Nucleus accumbens (tissue), 56 donors: ENCODE measurements at places on chromosomes 12 and 14.
A peak's percentile ranks its signal among the peaks of the same experiment; 100 is the strongest.

GRCh38 chr14:24162093-24162492 lies 1.0 kb downstream of the IRF9 start:
- DNase-seq, result no peak

GRCh38 chr12:25384893-25385248 lies 134.1 kb upstream of the KRAS start:
- DNase-seq, result no peak

GRCh38 chr14:99541677-99542470 lies 60.7 kb downstream of the CCNK start:
- DNase-seq, result no peak

- no peak for DNase-seq
Measured at GRCh38 chr12:46585854-46586621, 213.5 kb upstream of the SLC38A2 start.

- no peak for DNase-seq
Measured at GRCh38 chr14:35766700-35767082, 42.4 kb downstream of the RALGAPA1 start.

GRCh38 chr14:76881348-76881747 lies 55.1 kb downstream of the LRRC74A start:
- DNase-seq, result no peak

DNA sequence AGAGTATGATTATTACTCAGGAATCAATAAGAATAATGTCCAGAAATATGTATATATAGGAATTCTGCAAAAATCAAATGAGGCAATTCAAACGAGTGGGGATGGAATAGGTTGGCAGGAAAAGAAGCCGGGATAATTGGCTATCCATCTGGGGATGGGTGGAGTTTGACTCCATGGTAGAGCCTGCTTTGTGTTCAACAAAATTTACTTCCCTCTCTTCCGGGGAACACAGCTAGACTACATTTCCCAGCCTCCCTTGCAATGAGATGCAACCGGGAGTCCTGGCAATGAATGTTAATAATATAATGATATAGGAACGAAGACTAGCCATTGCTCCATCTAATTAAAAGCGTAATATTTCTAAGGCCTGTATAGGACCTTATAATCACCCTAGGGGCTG lies 146.6 kb downstream of the EFCAB11 start:
- DNase-seq, result no peak

GRCh38 chr12:31479516-31480210 lies 111.3 kb downstream of the DENND5B start:
- no peak for DNase-seq

GRCh38 chr14:23358042-23358441 lies 5.4 kb upstream of the SLC22A17 start:
- DNase-seq, result no peak

- no peak for DNase-seq
Measured at GRCh38 chr14:89792489-89793366, 161.8 kb downstream of the EFCAB11 start.

- no peak for DNase-seq
Measured at GRCh38 chr12:30885321-30885720, 41.2 kb upstream of the TSPAN11 start.

GRCh38 chr14:54784657-54785056 lies 118.0 kb downstream of the GCH1 start:
- peak; percentile 7 for DNase-seq

DNA sequence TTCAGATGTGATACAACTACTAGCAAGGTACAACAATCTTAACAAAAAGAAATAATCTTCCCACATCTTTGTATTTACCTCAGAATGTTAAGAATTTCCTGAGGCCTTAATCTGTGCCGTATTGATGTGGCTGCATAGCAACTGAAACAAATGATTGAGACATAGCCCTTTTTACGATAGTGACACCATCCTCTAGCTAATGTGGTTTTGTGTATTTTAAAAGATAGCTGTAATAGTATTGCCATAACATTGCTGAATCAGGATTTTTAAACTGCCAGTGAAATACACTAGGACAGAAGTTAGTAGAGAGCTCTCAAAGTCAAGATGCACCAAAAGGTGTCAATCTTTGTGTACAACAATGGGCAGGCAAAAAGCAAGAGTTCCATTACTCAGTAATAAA lies 11.9 kb downstream of the NPAS3 start:
- no peak for DNase-seq

DNA sequence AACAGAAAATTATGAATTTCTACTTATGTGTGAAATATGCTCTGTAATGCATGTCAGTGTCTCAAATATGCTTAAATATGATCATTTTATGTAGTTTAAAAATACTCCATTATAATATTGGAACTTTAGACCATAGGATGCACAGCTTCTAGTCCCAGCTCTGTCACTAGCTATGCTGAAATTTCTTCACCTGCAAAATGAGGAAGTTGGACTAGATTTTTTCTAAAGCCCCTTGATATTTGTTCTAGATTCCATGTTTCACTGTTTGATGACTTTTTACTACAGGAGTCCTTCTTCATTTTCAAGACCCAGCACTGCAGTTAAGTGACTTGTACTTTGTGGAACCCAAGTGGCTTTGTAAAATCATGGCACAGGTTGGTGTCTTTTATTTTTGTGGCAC lies 90.1 kb downstream of the LRRK2 start:
- DNase-seq, result no peak

- no peak for DNase-seq
Measured at GRCh38 chr12:73225371-73225937, 953.3 kb downstream of the TRHDE start.

GRCh38 chr12:6315184-6315583 lies 4.7 kb downstream of the PLEKHG6 start:
- no peak for DNase-seq

- no peak for DNase-seq
Measured at GRCh38 chr14:71932229-71932981, at the start of gene RGS6. TSS of gene RGS6 (plus strand) at chr14:71932429.

DNA sequence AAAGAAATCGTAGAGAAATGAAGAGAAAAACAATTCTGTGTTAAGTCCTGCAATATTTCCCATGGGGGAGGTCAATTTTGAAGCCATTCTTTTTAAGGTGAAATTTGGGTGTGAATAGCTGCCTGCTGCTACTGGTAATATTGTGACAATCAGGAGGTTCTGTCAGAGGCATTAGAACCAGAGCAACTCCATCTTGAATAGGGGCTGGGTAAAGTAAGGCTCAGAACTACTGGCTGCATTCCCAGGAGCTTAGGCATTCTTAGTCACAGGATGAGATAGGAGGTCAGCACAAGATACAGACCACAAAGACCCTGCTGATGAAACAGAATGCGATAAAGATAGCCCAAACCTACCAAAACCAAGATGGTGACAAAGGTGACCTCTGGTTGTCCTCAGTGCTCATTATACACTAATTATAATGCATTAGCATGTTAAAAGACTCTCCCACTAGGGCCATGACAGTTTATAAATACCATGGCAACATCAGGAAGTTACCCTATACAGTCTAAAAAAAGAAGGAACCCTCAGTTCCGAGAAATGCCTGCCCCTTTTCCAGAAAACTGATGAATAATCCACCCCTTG lies 24.8 kb upstream of the MTHFD1 start:
- DNase-seq, result no peak

DNA sequence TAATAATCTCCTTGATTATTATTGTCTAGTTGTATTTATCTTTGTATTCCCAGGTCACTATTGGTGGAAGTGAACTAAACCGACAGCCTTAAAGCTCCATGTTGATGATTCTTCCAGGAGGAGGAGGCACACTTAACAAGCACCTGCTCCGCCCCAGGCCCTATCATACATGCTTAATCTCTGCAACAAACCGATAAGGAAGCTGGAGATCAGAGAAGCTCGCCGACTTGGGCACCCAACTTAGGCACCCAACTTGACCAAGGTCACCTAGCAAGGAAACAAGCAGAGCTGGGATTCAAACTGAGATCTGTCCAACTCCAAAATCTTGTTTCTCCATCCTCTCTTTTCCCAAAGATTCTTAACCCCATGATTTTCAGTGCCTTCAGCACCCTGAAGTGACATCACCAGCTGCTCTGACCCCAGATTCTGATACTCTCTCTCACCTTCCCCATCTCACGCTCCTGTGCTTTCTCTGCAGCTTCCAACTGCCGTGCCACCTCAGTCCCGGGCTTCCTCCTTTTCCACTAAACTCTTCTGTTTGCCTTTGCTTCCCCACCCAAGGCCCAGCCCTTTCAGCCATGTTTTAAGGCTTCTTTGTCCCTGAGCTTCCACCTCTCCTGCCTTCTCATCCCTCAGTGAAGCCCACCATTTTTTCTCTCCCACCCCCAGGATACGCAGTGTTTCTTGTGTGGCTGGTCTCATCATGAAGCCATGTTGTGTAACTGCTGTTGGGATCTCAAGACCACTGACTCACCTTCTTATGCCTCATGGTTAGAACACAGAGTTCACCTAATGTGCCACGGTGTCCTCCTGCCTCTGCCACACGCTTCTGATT lies 6.6 kb upstream of the KRT18 start:
- no peak for DNase-seq

- DNase-seq, result no peak
Measured at GRCh38 chr14:61659582-61659981, 35.7 kb upstream of the HIF1A start.

- DNase-seq, result no peak
Measured at GRCh38 chr14:34680806-34681479, 33.5 kb downstream of the CFL2 start.

DNA sequence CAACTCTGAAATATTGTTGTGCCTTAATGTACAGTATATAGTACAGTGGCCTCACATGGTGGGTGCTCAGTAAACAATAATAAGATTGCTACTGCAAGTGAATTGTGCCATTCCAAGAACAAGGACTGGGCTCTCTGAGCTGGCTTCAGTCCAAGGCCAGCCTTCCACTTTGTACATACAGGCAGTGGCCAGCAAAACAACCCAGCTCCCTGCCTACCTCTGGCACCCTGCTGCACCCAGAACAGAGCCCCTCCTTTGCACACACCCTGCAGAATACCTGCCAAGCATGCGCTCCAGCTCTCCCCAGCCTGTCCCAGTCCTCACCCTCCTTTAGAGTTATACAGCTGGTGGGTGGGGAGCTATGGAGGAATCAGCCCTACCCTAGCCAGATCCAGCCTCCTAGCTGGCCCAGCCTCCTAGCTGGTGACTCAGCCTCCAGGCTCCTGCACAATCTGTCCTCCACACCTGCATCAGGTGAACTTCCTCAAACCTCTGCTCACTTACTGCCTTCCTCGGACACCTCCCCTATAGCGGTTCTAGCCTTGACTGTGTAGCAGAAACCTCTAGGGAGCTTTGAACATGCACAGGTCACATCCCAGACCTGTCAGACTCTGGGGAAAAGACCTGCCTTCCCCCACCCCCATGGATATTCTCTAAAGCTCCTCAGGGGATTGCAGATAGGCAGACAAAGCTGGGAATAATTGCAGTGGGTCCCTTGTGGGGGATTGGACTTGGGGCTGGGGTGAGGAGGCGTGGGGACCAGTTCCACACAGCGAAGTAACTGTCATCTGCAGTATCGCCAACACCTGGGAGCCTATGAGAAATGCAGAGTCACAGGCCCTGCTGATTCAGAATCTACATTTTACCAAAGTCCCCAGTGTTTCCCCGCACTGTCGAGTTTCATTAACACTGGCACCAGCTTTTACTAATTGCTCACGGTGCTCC lies 17.9 kb downstream of the ZDHHC22 start:
- peak; percentile 80 for DNase-seq

DNA sequence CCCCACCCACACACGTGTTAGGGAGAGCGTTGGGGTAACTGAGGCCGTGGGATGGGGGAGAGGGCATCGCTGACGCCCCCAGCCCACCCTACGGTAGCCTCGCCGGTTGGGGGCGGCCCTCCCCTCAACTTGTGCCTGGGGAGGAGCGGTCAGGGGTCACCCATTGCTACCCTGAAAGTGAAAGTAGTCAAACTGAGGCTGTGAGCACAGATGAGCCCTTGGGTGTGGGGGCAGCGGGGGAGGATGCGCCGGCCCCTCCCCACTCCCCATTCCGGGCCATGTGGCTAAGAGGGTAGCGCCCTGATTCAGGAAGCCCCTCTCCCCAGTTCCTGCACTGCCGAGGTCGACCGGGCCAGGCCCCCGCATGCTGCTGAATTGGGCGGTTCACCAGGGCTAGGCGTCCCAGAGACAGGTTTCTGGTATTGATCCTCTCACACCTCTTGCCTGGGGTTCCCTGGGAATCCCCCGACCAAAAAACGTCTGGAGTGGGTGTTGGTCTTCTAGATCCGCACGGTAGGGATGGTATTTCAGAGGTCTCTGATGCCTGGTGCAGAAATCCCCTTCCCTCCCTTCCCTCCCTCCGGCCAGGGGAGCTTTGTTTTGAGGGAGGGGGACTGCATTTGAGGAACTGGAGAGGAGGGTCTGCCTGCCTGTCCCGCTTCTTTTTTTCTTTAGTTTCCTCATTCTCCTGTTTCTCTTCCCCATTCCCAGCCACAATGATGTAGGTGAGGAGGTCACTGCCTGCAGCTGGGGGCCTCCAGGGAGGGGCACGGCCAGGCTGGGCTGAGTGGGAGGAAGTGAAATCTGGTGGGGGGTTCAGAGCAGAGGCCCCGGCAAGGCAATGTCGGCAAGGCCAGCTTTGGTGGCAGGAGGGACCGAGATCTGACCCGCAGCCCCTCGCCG lies 1.0 kb downstream of the SH2B3 start:
- no peak for DNase-seq

DNA sequence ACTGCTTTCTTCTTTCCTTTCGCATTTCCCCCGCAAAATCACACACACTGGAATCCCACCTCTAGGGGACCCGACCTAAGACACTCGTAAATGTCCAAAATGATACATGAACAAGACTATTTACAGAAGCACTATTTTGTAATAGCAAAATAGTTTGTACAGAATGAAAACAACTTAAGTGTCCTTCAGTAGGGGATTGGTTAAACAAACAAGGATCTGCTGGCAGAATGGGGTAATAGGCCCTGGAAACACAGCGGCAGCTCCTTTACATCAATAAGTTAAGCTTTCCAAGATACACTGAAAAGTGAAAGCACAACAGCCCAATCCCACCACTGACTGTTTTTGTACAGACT lies 48.8 kb downstream of the LTBP2 start:
- no peak for DNase-seq

DNA sequence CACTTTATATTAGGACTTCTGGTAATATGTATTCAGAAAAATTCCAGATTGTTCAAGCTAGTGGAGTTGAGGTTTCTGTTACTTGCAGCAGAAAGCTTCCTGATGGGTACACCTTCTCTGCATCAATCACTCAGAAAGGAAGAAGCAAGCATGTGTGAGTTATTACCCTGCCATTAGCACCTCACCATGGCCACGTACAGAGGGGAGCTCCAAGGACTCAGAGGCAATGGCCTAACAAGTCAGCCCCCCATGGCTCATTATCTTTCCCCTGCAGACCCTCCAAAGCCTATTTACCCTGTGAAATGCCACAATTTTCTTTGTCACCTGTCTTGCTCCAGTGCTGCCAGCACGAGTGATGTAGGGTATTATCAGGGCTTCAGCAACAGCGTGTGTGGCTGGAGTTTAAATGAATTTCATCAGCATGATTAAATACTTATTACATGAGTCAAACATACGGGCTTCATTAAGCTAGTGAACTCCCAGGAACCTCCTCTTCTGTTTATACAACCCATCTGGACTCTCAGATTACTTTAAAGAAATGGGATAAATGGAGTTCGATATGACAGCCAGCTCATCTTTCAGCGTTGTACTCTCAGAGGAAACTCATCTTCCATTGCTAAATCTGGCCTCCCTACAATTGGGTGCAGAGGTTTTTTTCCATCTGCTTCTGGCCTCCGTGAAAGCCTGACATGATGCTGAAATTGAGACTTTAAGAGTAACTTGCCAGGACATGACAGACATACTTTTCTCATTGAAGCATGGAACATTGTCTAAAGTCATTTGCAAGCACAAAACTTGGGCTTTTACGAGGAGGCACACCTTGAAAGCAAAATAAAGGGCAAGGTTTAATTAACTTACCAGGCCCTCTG lies 135.9 kb downstream of the TMEM30B start:
- DNase-seq, result no peak
